Glomerular endothelial cell (primary cell): ENCODE measurements at places on chromosomes 16 and 17. TPM values are rescaled to one million over a fixed set of nuclear protein-coding genes. Genes with fewer than 3 reads are reported as not detected.

DNA sequence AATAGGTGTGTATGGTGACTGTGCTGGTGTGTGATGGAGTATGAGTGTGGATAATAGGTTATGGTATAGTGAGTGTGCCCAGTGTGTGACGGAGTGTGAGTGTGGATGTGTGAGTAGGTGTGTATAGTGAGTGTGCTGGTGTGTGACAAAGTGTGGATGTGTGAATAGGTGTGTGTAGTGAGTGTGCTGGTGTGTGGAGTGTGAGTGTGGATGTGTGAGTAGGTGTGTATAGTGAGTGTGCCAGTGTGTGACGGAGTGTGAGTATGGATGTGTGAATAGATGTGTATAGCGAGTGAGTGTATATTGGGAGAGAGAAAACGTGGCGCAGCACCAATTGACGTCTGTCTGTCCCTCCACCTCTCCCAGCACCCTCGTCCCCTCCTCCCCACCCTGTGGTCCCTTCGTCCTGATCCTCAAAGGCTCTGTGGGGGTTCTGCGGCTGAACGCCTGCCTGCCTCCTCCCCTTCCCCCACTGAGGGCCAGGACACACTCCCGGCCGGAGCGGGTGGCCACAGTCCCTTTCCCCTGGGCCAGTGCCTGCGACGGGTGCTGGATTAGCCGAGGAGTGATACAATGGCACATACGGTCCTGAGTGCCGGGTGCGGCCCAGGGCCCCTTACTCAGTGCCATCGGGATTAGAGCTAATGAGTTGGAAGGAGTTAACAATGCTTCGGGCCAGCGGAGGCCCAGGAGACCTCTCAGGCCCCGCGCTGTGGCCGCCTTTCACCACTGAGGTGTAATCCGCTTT lies 160.0 kb downstream of the MRM1 start:
- DNase-seq = no peak

GRCh38 chr16:4313563-4314531 lies 2.0 kb upstream of the GLIS2 start:
- no peak for DNase-seq

DNA sequence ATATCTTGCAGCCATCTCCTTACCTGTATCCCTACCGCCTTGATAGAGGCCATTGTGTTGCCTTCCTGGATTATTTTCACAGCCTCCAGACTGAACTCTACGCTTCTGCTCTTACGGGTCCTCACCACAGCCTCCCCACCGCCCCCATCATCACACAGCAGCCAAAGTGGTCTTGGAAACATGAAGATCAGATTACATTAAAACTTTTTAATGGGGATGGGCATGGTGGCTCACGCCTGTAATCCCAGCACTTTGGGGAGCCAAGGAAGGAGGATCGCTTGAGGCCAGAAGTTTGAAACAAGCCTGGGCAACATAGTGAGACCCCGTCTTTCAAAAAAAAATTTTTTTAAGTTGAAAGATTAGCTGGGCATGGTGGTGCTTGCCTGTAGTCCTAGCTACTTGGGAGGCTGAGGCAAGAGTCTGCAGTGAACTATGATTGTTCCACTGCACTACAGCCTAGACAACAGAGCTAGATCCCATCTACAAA lies 150.5 kb downstream of the NPIPB5 start:
- DNase-seq = no peak

The SLC13A2 gene
- not detected in 2 replicates for total RNA-seq

The ABCA9 gene
- total RNA-seq = 0.15 and 1.8 TPM in 2 replicates

- no peak for DNase-seq
Observed at GRCh38 chr16:10552998-10553491, 27.4 kb downstream of the EMP2 start.

The SECTM1 gene
- total RNA-seq = 1.1 and 2.7 TPM in 2 replicates

DNA sequence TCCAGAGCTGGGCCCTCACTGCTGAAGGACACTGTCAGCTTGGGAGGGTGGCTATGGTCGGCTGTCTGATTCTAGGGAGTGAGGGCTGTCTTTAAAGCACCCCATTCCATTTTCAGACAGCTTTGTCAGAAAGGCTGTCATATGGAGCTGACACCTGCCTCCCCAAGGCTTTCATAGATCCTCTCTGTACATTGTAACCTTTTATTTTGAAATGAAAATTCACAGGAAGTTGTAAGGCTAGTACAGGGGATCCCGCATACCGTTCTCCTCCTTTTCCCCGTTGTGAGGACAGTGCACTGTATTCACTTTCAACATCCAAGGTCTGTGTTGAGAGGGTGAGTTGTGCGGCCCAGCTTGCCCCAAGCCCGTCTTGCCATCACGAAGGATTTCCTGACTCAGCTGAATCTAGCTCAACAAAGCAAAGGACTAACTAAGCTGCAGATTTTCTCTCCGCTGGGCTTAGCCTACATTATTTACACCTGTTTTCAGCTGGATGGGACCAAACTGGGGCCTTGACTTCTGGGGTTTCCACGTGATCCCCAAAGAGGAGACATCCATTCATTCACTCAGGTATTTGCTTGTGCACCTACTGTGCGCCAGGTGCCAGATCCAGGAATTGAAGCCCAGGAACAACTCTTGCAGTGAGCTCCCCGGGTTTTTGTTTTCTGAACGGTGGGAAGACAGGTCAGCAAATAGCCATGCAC lies 5.2 kb upstream of the TMEM235 start:
- no peak for DNase-seq

- no peak for DNase-seq
Observed at GRCh38 chr16:89443727-89444084, 46.7 kb downstream of the ANKRD11 start.

The KRT33B gene
- total RNA-seq = not detected in 2 replicates

The CACNG1 gene
- total RNA-seq = not detected in 2 replicates

DNA sequence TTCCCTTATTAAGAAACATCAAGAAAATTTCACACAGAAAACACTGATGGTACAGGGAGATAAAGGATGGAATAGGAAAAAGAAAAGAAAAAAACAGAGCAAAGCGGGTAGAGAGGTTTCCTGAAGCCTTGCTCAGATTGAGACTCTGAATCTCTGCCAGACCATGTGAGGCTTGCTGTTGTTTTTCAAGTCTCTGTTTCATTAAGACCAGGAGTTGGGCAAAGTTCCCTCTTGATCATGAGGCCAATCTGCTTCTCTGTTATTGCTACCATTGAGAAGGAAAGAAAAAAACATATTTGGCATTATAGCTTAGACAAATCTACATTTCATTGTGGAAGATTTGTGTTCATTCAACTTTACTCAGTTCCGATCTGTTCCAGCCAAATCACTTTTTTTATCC lies 201.6 kb upstream of the SOX9 start:
- no peak for DNase-seq

- no peak for DNase-seq
Observed at GRCh38 chr16:54937671-54938211, 7.1 kb downstream of the IRX5 start.

- no peak for DNase-seq
Observed at GRCh38 chr17:42323268-42323773, 35.0 kb downstream of the STAT5A start.

The CES3 gene
- total RNA-seq = 0.06 TPM in 1 of 2 replicates, not detected in the other

DNA sequence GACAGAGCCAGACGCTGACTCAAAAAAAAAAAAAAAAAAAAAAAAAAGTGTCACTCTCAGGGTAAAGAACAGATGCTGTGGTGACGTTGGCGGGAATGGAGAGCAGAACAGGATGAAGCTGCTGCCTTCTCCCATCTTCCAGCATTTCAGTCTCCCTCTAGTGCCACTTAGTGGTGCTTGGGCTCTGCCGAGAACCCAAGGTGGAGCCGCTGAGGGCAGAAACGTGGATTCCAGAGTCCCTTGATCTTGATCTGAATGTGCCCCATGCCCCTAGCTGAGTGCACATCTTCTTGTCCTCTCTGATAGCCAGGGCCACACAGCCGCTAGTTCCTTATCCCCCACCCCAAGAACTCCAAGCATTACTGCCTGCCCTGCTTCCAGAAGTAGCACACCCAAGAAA lies 43.2 kb upstream of the FA2H start:
- DNase-seq = no peak

The GCGR gene
- not detected in 2 replicates for total RNA-seq

- DNase-seq = no peak
Observed at GRCh38 chr17:43706235-43706634, 44.5 kb upstream of the MEOX1 start.

- DNase-seq = no peak
Observed at GRCh38 chr17:2925011-2925410, 128.8 kb downstream of the RAP1GAP2 start.

The PRCD gene
- 0.58 and 1.8 TPM in 2 replicates for total RNA-seq

DNA sequence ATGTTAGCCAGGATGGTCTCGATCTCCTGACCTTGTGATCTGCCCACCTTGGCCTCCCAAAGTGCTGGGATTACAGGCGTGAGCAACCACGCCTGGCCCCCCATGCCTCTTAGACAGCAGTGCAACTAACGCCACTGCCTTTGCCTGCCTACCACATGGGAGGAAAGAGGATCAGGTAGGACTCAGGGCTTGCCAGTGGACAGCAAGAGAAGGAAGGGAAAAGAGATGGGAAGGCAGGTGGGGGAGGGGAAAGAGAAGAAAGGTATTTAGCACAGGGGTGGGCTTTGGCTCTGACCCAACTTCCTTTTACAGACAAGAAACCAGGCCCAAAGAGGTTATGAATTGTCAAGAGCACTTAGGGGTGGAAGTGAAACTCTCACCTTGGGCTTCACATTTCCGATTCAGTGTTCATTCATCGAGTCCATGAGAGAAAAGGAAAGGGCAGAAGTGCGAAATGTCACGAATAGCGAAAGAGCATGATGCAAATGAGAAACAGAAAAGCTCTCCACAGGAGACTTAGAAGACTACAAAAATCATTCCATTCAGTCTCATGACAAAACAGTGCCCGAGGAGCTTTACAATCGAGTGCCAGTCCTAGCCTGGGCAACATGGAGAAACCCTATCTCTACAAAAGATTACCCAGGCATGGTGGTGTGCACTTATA lies 36.4 kb downstream of the CDK5R1 start:
- DNase-seq = no peak

GRCh38 chr17:28547623-28548416 lies 4.6 kb downstream of the UNC119 start:
- peak; percentile 45 for DNase-seq

GRCh38 chr16:12020009-12020408 lies 43.5 kb downstream of the SNX29 start:
- no peak for DNase-seq

- no peak for DNase-seq
Observed at GRCh38 chr17:35545150-35545549, 7.7 kb upstream of the SLFN12L start.

The GNAO1 gene
- total RNA-seq = not detected in 2 replicates

DNA sequence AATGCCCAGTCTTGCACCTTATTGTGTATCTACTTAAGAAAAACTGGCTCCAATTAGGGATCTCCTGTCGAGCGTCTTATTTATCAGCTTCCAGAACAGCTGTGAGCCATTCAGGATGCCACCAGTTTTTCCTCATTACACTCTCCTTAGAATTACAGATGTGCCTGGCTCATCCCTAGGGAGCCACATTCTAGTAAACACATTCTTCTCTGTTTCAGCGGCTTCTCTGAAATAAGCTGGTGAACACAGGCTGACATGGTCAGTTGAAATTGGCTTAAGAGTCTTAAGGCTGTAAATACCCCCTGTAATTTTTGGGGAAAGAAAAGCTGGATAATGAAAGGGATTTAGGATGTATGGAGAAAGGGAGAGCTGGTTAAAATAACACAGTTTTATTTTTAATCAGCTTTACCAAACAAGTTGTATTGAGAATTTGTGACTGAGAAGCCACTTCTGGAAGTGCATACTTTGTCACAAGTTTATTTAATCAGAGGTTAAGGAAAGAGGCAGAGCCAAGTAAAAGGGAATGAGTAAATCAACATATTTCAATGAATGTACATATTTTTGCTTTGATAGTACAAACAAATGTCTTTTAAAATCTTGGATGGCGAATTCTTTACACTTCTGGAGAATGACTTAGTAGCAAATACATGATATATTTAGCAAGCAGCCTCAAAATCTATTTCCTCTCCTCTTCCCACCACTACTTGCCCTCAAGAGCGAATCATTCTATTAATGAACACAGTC lies 562.0 kb upstream of the GOT2 start:
- DNase-seq = no peak

DNA sequence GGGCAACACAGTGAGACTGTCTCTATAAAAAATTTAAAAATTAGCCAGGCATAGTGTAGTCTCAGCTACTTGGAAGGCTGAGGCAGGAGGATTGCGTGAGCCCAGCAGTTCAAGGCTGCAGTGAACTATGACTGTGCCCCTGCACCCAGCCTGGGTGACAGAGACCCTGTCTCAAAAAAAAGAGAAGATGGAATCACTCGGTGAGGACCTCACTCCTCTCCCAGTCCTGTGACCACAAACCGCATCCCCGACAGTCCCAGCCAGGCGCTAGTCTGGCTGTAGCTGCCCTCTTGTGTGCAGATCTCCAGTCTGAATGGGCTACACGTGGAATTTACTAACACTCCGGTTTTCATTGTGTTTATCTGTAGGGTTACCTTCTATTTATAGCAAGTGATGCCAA lies 11.1 kb downstream of the DEXI start:
- DNase-seq = no peak

- no peak for DNase-seq
Observed at GRCh38 chr17:2965621-2966595, 97.5 kb downstream of the OR1D5 start.

DNA sequence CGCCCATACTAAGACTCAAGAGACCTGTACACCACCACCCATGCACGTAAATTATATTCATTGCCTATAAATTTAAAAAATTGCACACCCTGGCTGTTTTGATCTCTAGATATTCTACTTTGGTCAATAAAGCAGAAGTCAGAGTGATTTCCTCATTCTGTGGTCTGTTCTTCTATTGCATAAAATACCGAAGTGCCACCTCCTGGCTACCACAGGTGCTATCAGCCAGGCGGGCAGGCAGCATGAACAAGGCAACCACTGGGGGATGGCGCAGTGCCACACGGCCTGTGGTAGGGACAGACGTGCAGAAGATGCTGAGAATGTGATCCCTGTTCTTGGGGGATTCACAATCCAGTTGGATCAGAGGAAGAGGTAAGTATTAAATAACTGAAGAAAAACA lies 122.3 kb downstream of the CDK5R1 start:
- no peak for DNase-seq

The TMEM100 gene
- total RNA-seq = 0.12 TPM in 1 of 2 replicates, not detected in the other

DNA sequence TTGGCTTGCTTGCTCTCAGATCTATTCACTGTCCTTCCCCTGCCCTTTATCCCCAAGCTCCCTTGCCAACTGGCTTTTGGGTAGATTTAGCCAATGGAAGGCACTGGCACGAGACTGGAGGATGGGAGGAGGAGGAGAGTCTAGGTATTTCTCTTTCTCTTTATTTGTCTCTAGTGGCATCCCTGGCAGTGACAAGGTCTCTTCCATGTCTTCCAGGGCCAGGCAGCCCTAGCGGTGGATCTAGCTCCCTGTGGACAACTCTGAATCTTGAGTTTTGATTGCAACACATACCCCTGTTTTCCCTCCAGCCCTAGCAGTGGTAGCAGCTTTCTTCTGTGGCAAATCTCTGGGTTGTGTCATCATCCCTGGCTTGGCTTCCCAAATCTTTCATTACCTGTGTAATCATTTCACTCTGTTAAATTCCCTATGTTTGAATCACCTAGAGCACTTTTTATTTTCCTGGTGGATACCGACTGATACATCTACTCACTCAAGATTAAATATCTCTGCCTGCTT lies 171.1 kb upstream of the IRX6 start:
- no peak for DNase-seq

GRCh38 chr17:44981221-44981968 lies 13.3 kb upstream of the C1QL1 start:
- DNase-seq = peak; percentile 33
